AG04449 (cell line): ENCODE measurements at places on chromosomes 1 and 21.

DNA sequence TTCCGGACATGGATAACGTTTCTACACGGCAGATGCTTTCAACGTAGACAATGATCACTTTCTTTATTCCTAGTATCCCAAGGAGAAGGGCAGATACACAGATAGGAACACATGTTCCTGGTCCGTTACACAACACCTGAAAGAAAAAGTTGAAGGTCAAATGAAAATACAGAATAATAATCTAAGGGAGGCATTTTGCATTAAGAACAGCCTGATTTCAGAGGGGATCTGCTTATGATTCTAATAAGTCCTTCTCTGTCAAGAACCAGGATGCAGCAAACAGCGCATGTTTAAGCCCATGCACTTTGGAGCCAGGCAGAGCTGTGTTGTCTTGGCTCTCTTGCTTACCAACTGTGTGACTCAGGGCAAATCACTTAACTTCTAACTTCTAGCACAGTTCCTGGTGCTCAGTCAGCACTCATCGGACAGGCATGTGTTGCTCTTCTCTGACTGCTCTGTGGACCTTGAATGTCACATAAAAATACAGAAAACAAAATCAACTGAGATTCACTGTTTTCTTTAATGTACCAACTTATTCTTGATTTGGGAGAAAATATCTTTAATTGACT is 56.3 kb upstream of the CNN3 start:
- DNase-seq, result peak; percentile 58

GRCh38 chr21:37342046-37342632 is 24.4 kb upstream of the DYRK1A start:
- DNase-seq, result no peak

DNA sequence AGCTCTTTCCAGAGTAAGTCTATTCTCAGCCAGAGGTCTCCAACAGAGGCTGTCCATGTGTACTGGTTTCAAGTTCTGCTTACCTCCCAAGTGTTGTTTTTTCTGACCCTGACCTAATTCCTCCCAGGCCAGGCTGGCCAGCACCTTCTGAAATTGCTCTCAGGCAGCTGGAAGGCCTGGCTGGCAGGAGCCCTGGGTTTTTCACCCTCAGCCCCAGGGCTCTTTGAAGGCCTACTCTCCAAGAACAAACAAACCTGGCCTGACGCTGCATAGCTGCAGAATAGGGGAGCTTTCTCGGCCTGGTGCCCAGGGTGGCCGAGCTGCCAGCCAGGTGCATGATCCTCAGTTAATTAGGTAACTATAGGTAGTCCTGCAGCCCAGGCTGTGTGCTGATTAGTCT is 147.5 kb downstream of the CACNA1E start:
- DNase-seq, result no peak

- DNase-seq, result no peak
These were observed 26.6 kb upstream of the CASZ1 start for GRCh38 chr1:10823000-10823401.

GRCh38 chr1:151655371-151655770 is 43.5 kb downstream of the SNX27 start:
- DNase-seq, result no peak

DNA sequence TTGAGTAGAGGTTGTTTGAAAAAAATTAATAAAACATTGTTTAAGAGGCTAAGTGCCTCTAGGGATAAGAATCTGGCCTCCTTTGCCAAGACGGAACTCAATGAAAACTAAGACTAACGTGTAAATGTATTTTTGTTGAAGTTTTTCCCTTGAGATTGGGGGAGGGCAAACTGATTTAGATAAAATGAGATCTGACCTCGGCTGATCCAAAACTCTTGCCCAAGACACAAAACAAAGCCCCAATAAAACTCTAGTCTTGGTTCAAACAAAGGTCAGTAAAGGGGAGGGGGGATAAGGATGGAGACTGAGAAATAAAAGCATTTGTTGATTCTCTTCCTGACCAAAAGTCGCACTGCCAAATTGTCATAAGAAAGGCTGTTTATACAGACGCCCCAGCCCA is 134.8 kb upstream of the DPT start:
- no peak for DNase-seq

DNA sequence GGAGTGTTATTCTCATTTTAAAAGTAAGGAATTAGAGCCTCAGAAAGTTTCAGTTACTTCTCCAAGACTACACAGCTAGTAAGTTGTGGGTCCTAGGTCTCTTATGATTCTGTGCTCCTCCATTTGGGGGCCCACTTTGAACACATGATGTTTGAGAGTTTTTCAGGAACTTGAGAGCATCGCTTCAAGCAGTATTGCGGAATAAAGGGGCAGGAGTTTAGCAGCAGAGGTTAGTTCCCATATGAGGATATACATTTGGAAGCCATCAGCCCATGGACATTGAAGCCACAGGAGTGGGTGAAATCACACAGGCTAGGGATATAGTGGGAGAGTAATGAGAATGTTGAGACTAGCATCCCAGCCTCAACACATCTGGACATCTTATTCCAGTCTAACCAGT is 143.2 kb downstream of the RASAL2 start:
- no peak for DNase-seq

DNA sequence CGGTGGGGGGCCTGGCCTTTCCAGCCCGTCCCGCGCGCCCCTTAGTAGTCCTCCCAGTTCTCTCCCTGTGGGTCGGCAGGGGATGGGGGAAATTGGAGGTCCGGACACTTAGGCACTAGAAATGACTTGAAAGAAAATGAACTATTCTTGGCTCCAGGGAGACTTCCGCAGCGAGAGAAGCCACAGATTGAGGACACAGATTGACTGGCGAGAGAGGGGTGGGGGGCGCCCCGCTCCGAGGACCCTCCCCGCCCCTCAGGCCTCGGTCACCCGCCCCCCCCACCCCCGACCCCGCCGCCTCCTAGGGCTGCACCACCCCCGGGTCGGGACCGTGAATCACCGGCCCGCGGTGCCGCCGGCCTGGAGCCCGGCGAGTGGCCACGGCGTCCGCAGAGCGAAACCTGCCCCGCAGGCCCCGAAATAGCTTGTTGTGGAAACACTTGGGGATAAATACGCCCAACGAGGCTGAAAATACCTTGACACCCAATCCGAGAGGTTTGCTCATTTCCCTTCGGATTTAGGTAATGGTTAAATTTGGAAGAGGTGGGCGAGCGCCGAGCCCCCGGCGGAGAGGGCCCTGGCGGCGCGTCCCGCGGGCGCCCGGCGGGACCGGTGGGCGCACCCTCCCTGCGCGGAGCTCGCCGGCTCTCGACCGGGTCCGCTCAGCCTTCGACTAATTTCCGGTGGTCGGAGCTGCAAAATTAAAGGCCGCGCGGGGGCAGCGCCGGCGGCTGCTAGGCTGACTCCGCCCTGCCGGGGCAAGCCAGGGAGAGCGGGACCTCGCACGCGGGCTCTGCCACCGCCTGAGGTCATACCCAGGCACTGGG is at the start of gene GFI1:
Gene GFI1 (minus strand): TSS at position 675 of the 827 bp plus-strand sequence. CDS start 3,438 bp downstream, outside the sequence.
- DNase-seq, result no peak

DNA sequence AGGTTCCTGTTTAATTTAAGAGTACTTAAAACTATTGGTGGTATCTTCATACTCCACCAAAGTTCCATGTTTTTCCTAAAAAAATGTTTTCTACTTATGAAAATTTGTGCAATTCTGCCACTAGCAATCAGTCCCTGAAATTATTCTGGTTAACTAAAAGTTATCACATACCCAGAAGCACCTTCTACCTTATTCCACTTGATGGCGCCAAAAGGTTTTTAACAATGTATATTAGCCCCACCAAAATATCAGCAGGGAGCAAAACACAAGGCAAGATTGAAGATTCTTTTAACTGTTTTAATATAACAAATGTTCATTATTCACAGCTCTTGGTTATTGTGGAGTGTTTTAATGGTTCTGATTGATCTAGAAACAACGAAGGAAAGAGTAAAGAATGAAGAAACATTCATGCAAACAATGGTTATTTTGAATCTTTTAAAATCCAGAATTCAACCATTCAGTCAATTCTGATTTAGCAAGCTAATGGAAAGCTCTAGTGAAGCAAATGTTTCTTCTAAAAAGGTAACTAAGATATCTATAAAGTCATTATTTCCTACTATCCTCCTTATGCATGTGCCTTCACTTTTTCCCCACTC is 67.2 kb downstream of the TTLL7 start:
- no peak for DNase-seq

DNA sequence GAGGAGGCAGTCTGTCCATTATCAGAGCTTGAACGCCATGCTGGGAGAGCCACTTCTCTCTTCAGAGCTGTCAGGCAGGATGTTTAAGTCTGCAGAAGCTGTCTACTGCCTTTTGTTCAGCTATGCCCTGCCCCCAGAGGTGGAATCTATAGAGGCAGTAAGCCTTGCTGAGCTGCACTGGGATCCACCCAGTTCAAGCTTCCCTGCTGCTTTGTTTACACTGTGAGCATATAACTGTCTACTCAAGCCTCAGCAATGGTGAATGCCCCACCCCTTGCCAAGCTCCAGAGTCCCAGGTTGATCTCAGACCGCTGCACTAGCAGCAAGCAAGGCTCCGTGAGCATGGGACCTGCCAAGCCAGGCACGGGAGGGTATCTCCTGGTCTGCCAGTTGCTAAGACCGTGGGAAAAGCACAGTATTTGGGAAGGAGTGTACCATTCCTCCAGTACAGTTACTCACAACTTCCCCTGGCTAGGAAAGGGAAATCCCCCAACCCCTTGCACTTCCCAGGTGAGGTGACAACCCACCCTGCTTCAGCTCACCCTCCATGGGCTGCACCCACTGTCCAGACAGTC is 32.5 kb downstream of the RGS13 start:
- DNase-seq, result no peak

DNA sequence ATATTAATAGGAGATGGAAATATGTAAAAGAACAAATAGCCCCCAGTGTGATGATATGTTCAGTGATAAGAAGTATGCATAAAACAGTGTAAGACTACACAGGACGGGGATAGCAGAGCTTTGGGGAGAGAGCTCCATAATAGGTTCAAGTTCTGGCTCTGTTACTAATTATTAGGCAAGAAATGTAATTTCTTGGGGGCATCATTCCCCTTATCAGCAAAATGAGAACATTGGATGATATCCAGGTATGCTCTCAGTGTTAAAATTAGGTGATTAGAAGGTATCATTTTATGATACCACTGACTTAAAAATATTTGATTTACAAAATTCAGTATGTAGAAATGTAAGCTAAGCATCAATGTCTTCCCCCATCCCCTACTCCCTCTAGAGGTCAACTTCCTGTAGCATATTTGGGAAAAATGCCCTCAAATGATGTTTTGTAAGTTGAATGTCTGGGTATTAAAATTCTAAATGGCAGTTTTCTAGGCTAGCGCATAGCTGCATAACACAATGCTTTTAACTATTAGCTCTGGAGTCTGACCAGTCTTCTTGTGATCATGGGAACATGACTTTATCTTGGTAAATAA is 585.7 kb upstream of the CAMK1G start:
- no peak for DNase-seq

DNA sequence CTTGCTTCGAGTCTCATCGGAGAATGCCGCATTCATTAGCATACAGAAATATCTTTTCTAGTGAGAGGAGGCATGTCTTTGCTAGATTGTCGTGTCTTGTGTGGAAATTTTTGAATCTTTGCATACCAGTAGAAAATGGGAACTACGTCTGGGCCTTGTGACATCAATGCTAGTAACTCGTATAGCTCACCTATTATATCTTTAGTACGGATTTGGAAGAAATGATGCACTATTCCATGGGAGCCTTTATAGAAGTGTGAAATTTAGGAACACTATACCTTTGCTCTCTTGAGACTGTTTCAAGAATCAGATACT is 835 bp downstream of the UHMK1 start:
- no peak for DNase-seq
